ENCODE measurements at places on chromosomes 11 and 22.

DNA sequence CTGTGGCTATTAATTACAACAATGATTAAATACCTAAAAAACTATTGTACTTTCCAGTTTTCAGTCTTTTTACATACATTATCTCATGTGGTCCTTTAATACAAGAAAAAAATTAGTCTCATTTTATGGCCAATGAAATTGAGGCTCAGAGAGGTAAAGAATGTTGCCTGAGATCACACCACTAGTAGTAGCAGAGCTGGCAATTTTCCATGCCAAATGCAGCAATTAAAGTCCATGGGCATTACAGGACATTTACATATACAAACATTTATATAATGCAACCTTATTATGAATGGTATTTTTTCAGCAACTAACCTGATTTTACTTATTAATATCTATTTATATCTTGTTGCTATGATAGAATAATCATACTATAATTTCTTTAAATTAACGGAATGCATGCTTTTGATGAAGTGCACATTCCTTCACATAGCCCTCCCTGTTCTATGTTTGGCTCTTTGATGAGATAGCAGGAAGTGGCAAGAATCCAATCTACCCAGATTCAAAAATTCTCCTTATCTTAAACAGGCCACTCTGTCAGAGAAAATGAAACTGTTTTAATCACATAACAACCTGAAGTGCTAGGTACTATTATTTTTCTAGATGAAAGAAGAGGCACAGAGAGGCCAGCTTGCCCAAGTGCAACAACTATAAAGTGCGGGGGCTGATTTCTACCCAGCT lies 120.9 kb upstream of the LDLRAD3 start:
- DNase-seq, result no peak

- DNase-seq, result no peak
Observed at GRCh38 chr11:12542186-12542935, 131.9 kb upstream of the TEAD1 start.

DNA sequence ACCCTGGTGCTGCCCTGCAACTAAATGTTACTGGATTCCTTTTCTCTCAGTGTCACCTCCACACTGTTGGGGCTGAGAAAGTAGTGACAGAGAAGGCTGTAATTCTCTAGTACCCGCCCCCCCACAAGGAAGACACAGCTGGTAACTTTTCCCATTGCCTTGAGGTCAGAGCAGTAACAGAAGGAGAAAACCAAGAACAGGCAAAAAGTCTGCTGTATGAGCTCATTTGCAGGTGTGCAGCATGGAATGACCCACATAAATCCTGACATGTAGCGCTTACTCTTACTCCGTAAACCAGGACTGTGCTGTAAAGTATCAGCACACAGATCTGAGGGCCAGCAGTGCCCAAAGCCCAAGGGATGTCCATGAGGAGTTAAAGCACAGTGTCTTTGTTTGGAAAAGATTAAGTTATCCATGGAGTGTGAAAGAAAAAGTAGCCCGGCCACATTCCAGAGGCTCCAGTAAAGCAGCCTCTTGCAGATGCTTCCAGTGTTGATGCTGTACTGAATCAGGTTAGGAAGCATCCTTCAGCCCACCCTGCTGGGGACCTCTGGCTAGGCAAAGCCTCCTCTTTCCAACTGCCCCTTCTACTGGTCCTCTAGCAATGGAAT lies 120.7 kb downstream of the PLEKHA7 start:
- no peak for DNase-seq

GRCh38 chr22:29393019-29393608 lies 4.7 kb upstream of the AP1B1 start:
- no peak for DNase-seq

DNA sequence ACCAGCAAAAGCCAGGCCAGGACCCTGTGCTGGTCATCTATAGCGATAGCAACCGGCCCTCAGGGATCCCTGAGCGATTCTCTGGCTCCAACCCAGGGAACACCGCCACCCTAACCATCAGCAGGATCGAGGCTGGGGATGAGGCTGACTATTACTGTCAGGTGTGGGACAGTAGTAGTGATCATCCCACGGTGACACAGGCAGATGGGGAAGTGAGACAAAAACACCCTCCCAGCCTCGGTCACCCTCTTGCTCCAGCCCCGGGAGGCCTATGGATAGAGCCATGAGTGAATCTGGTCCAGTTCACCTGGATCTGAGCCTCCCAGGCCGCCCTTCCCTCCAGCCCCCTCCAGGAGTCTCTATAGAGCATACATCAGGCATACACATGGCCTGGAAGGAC lies 115.2 kb upstream of the IGLL5 start:
- no peak for DNase-seq

DNA sequence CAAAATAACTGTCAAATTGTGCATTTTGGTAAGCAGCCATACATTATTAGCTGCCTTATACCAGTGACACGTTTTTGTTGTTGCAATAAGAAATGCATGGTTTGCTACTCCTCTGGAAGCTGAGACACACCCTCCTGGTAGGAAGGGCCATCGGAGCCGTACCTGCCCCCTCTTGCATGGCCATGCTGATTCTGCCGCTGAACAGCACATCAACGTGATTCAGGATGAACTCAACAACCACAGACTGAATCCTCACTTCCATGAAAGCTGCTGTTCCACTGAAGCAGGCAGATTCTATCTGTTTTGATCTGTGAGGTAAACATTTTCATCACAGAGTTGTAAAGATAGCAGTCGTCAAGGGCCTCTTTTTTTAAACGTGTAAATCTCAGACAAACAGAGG lies 38.6 kb upstream of the TP53AIP1 start:
- no peak for DNase-seq

- no peak for DNase-seq
Observed at GRCh38 chr11:37963440-37963839, 1365.4 kb upstream of the RAG2 start.

DNA sequence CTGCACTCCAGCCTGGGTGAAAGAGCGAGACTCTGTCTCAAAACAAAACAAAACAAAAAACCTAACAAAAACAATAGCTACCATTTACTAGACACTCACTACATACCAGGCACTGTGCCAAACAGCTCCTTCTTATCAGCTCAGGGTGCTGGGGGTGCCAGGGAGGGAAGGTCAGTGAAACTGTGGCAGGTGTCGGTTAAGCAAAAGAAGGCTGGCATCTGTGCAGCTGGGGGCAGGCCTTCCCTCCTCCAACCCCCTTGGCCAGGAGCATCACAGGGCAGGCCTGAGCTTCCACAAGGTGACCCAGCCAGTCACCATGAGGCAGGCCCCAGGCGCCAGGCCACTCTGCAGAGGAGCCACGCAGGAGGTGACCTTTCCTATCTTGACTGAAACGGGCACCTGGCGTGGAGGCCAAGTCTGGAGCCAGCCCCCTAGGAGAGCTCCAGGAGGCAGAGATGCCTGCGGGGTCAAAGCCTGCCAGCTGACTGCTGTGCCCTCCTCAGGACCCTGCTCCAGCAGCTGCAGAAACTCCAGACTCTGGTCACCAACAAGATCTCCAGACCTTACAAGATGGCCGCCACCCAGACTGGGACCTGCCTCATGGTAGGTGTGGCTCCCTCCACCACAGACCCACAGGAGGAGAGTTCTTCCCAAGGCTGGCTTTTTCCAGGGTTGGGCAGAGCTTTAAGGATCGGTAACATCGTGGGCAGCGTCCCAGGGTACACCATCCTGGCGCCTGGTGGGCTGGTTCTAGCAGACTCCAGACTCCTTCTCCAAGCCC lies 31.3 kb upstream of the DGKZ start:
- DNase-seq, result no peak

- DNase-seq, result no peak
Observed at GRCh38 chr22:41687901-41688364, 734 bp downstream of the SNU13 start.

DNA sequence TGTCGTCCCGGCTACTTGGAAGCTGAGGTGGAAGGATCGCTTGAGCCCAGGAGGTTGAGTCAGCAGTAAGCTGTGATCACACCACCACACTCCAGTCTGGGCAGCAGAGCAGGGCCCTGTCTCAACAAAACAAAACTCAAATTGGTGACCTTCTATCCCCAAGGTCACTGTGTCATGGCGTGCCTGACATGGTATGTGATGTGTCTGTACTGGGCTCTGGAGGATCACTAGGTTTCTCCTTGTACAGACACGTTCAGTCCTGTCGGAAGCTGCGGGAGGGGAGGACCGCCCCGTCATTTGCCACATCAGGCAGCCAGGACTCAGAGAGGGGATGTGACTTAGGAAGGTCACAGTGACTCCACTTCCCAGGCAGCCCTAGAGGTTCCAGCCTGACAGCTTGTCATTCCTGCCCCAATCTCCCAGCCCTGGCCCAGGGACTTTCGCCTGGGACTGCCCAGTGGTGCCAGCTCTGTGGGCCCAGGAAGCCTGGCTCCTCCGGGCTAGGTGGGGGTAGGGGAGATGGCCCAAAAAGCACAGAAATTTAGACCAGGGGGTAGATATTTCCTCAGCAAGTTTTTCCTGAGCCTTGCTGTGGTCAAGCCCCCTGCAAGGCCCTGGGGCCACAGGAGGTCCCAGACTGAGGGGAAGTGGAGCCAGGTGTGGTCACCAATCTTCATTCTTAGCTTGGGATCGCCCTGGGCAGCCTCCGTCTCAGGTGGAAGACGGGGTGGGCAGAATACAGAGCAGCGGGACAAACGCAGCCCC lies 53.2 kb downstream of the TRIOBP start:
- no peak for DNase-seq

DNA sequence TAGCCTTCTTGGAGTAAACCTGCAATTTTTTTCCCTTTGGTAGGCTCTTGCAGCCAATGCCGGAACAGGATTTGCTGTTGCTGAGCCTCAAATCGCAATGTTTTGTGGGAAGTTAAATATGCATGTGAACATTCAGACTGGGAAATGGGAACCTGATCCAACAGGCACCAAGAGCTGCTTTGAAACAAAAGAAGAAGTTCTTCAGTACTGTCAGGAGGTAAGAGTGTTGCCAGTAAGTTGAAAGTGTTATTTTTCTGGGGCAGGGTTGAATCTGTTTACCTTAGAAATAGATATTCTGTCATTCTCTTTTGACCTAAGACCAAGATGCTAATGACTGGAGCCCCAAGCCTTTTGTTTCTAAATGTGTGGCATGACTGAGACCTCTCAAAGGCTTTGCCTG lies 39.7 kb downstream of the APLP2 start:
- no peak for DNase-seq

DNA sequence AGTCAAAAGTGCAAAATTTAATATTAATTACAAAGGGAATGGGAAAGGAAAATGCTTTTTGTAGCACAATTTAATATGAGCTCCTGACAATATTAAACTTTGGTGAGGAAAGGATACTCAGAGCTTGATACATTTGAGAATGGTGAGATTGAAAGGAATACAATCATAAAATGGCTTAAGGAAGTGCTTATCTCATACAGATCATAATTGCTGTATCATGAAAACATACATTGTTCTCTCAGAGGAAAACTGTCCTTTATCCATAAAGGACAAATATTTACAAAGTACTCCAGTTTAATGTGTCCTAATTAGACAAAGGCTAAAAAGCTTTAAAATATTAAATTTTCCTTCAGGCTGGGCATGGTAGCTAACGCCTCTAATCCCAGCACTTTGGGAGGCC lies 260.4 kb downstream of the TMEM135 start:
- DNase-seq, result no peak

- DNase-seq, result no peak
Observed at GRCh38 chr22:23688571-23688970, 2.2 kb upstream of the RGL4 start.

DNA sequence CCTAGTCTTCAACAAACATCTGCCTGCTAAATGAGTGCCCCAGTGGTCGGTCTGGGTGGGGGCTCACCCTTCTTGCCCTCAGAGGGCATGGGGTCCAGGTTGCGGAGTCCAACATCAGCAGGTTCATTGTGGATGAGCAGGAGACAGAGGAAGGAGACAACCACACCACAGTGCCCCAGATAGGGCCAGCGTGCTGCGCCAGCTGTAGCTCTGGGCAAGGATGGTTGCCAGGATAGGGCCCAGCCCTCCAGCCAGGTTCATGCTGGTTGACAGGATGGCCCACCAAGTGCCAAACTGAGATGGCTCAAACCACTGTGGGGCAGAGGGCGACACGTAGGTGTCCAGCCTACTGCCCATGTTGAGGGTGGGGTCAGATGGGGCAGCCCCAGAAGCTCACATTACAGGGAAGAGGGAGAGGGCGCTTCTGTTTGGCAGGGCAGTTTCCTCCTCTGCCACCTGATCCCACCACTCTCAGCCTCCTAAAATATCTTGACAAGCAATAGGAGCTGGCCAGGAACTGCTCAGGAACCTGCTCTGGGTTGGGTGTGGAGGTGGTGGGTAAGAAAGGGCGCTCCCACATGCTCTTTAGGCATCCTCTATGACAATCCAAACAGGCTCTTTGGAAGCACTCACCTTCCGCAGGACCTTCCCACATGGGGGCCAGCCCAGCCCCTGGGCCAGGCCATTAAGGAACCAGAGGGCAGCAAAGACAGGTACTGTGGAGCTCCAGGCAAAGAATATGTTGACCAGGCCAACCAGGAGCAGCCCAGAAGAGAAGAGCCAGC lies 2.9 kb downstream of the SLC37A4 start:
- no peak for DNase-seq

DNA sequence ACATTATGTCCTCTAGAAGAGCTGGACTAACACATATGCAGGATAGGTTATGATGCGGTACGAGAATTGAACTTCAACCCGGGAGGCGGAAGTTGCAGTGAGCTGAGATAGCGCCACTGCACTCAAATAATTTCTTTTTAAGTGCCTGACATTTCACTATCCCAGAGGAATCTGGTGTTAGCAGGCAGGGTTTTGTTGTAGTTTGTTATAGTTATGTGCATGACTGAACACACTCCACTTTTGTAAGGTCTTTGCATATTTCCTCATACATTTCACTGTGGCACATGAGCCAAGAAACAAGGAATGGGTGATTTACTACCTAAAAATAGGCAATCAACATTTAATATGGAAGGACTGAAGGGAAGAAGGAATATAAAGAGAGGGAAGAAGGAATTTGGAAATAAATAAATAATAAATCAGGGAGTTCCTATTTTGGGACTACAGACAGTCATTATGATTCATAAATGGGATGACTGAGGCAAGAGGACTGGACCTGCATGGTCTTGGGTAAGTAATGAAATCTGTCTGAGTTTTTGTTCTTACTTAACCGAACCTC lies 8.7 kb upstream of the HIPK3 start:
- DNase-seq, result no peak

DNA sequence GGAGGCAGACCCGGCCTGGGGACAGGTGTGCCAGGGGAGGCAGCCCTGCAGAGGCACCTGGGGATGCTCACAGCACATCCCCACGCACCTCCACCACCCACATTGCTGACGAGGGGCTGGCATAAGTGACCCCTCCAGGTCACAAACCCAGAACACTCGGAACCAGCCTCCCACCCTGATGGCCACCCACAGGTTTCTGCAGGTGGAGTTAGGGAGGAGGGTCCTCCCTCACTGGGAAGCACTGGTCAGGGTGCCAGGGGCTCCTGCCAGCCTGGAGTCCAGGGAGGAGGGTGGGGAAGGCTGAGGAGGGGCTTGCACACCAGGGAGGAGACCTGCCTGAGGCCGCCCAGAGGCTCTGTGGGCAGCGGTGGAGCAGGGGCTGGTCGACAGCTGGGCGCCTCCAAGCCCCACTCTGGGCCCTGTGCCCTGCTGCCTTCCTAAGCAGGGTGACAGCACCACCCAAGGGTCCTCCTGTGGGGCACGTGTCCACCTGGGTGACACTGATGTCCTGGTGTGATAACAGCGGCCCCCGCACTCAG lies 51.0 kb upstream of the CARS1 start:
- DNase-seq, result no peak
